ENCODE measurements at places on chromosomes 2 and 18.

- DNase-seq, result no peak
Measured at GRCh38 chr18:8933714-8934284, 168.7 kb upstream of the NDUFV2 start.

DNA sequence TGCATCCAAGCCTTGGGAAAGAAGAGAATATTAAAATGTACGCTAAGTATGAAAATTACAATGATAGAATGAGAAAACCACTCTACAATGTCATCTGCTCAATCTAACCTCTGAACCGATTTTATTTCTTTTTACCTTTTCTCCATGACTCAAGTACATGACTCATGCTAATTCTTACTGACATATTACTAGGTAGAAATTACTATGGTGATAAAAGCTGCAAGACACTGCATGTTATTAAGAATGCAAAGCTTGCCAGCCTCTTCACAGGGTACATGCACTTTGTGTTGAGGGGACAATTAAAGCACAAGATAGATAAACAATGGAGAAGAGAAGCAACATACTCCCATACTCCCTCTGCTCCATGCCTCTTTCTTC lies 20.7 kb downstream of the SFT2D3 start:
- no peak for DNase-seq

DNA sequence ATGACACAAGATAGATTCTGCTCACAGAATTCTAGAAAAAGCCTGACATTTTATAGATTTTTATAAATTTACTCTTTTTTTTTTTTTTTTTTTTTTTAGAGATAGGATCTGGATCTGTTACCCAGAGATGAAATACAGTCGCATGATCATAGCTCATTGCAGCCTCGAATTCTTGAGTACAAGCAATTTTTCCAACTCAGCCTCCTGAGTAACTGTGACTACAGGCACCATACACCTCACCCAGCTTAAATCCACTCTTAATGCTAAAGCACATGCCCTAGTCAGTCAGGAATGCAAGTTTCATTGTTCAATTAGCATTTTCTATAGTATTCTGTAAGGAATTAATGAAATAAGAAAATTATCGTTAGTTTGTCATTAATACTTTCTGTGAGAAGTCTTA lies 32.1 kb upstream of the WDR75 start:
- no peak for DNase-seq

GRCh38 chr2:38586931-38587330 lies 15.8 kb downstream of the HNRNPLL start:
- DNase-seq, result no peak

DNA sequence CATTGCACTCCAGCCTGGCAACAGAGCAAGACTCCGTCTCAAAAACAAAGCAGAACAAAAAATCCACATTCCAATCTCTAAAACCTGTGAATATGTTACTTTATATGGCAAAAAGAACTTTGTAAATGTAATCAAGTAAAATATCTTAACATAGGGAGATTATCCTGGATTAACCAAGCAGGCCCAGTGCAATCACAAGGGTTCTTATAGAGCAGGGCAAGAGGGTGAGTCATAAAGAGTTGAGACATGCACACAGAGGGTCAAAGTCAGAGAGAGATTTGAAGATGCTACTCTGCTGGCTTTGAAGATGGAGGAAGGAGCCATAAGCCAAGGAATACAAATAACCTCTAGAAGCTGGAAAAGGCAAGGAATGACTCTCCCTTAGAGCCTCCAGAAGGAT lies 60.9 kb upstream of the SLC9A2 start:
- no peak for DNase-seq

DNA sequence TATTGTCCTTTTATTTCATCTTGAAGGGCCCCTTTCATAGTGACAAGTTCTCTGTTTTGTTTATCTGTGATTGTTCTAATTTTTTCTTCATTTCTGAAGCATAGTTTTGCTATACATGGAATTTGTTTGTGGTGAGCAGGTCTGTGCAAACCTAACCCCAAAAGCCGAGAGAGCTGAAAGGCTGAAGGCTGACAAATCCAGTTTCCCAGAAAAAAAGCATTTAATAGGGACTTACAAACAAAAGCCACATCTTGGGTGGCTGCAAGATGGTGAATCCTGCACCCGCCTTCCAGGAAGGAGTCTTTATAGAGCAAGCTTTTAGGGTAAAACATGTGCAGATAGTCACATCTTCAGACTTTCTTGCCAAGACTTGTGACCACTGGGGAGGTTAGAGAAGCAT lies 473.4 kb upstream of the TRIB2 start:
- no peak for DNase-seq

DNA sequence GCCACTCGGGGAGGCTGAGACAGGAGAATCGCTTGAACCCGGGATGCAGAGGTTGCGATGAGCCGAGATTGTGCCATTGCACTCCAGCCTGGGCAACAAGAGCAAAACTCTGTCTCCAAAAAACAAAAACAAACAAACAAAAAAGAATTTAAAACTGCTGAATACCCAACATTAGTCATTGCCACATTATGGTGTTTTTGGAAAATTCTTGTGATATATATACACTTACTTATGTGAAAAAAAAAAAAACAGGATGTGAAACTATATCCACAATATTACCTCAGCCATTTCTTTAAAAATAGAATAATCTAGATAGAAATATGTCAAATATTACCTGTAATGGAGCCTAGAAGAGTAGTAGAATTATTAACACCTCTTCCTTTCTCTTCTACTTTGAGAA lies 288.3 kb upstream of the FN1 start:
- DNase-seq, result no peak

DNA sequence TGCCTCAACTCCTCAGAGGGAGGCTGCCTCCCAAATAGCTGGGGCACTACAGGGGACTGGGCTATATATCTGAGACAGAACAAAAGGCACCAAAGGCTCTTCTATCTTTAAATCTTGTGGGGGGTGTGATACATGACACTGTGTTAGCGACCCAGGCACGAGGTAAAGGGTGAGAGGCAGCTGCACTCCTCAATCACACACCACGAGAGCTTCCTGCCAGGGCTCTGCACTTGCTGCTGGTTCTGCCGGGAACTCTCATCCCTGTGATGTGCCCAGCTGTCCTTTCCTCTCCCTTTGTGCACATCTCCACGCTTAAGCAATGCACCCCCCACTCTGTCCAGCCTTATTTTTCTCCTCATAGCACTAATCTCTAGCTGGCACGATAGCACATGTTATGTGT lies 32.4 kb downstream of the NPC1 start:
- DNase-seq, result no peak

DNA sequence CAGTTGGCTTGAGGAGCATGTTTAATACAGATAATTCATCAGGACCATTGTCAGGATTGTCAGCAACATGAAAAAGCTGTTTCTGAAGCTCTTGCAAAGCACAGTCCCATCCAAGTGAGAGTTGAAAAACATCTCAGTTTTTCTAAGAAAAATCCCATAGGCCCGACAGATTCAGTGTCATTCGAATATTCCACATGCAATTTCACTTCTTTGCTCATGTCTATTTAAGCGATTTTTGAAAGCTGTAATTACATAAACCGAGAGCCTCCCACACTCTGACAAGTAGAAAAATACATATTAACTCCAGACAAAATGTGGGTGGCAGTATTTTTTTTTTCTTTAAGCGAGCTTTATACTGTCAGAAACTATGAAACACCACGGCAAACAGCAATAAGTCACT lies 134.7 kb upstream of the GALNT5 start:
- no peak for DNase-seq

DNA sequence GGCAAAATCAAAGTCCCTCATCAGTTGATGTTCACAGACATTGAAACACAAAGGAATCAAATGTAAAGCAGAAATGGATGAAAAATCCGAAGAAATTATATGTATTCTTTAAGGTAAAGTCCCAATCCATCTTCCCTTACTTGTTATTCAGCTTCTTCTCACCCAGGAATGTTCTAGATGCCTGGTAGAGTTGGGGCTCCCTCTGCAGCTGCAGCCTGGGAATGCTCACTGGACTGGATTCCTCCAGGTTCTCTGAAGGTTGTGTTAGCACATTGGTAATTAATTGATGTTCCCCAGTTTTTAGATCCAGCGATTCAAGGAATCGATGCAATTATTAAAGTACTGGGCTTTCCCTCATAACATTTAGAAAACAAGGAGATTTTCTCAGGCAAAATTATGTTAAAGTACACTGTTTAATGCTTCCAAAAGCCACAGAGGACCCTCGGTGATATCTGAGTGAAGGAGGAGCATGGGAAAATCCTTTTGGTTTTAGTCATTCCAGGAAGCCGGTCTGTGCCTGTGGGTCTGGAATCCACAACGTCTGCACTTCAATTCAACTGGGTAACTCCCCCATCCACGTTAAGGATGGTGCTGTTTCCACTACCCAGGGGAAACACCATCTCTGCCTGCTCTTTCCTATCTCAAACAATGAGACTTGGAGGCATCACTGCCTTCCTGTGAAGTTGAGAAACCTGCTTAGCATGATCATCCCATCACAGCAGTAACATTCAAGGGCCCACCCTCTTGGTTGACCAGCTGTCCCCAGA lies 22.0 kb downstream of the NTSR2 start:
- DNase-seq, result no peak

DNA sequence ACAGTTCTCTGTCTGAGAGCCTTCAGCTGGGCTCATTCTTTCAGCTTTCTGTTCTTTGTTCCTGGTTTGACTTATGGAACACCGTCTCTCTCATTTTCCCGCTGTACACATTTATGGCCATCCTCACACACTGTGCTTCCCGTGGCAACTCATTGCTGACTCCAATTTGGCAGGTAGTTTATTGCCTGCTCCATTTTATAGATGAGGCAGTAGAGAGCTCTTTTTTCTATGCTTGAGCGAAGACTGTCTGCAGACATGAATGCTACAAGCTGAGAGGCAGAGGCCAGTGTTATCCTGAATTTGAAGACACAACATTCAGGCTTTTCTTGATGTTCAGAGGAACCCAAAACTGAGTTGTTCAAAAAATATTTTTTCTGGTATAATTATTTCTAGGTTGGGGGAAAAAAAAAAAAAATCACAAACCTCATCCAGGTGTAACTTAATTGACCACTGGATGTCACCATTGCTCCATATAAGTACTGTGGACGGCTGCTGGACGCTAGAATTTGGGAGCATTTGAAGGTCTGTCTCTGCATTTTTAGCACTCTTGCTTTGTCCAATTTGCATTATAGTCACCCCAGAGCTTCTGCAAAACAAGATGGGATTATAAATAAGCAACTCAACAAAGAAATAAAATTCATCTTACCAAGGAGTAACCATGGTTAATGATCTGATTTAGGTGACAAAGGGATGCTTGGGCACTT lies 83.5 kb downstream of the HRH4 start:
- no peak for DNase-seq

GRCh38 chr2:218284106-218284811 lies 8.0 kb downstream of the TMBIM1 start:
- peak; percentile 76 for DNase-seq

DNA sequence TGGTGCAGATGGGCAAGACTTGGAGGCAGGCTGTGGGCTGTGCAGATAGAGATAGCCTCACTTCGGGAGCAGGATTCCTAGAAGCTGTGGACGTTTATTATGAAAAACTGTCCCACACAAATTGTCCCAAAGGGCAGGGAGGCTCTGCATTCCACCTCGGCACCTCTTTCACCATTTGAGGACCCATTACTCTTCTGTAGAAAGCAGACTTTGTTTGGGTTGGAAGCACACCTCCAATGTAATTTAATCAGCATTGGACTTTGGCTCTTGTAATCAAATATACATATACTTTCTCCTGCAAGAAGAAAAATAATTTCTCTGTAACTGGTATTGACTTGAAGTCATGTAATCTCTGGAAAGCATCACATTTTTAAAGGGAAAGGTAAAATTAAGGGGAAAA lies 8.5 kb downstream of the ONECUT2 start:
- no peak for DNase-seq

GRCh38 chr2:6325616-6326015 lies 540.1 kb downstream of the CMPK2 start:
- no peak for DNase-seq

DNA sequence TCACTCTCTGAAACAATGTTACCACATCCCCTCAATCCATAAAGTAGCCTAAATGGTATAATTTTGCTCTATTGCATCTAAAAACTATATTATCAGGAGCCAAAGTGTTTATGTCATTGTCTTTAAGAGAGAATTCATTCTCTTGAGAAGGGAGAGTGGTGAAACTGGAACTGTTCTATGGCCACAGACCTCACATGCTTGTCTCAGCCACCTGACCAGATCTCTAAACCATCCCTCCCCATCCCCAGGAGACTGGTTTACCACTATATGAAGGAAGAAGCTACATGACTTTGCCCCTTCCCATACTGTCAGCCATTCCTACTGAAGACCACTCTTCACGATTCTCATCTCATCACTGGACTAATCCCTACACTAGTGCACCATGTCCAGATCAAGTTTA lies 9.6 kb downstream of the CDH7 start:
- no peak for DNase-seq

DNA sequence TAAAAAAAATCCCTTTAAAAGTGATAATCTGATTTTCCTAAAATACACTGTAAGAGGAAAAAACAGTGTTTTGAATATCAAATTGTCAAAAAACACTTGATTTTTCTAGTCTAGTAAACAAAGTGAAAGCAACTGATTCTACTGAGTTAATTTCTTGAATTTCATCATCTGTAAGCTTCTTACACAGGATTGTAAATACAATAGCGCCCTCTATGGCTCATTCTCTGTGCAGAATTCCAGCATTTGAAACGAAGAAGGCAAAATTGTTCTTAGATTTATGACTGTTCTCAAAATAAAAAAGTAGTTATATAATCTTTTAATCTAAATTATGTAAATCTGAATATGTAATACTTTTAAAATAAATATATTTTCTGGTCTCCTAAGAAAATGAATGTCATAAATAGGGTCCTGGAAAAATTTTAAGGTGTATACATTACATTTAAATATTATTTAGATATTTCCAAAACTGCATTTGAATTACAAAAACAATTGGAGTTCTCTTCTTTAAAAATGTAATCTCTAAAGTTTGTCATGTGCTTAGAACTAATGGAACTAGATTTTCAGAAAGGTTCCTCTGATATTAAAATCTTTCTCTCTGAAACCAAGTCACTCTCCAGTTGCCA lies 176.9 kb upstream of the MC4R start:
- no peak for DNase-seq

- no peak for DNase-seq
Measured at GRCh38 chr18:74520096-74520833, 14.0 kb upstream of the CNDP1 start.

GRCh38 chr2:215358891-215359575 lies 47.2 kb downstream of the ATIC start:
- DNase-seq, result no peak
